Suprapubic skin (tissue), 4 donors: ENCODE measurements at places on chromosomes 7 and 10. TPM values are rescaled to one million over a fixed set of nuclear protein-coding genes. Genes with fewer than 3 reads are reported as not detected.

C10orf143 gene
- total RNA-seq, result 4.9 TPM

ARL3 gene
- 3.6 TPM for total RNA-seq

HMX3 gene
- total RNA-seq, result not detected

PRLHR gene
- total RNA-seq, result not detected

C10orf67 gene
- total RNA-seq, result 0.93 TPM
